ENCODE measurements at places on chromosomes 7 and 10.

DNA sequence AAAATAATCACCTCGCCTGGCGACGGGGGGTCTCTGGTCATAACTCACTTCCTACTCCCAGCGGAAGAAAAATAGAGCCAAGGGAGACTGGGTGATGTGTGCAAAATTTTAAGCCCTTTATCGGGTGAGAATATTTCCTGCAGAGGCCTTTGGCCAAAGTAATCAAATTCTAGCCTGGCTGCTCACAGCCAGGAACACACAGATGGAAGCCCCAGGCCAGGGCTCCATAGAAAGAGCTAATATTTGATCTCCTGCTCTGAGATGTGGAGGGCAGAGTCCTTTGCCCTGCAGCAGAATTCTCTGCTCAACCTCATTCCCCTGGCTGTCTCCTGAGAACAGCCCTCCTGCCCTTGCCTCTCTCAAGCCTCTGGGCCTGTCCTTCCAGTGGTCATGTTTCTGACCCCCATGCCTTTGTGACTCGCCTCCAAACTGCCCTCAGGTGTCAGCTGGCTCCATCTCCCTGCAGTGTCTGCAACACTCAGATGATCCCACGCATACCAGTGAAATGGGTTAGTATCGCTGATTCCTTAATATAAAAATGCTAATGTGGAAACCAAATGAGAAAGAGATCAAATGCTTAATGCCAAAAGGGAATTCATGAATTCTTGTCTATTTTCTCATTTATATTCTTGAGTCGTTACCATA, 34.5 kb downstream of the FRMD4A start:
- no peak for DNase-seq

DNA sequence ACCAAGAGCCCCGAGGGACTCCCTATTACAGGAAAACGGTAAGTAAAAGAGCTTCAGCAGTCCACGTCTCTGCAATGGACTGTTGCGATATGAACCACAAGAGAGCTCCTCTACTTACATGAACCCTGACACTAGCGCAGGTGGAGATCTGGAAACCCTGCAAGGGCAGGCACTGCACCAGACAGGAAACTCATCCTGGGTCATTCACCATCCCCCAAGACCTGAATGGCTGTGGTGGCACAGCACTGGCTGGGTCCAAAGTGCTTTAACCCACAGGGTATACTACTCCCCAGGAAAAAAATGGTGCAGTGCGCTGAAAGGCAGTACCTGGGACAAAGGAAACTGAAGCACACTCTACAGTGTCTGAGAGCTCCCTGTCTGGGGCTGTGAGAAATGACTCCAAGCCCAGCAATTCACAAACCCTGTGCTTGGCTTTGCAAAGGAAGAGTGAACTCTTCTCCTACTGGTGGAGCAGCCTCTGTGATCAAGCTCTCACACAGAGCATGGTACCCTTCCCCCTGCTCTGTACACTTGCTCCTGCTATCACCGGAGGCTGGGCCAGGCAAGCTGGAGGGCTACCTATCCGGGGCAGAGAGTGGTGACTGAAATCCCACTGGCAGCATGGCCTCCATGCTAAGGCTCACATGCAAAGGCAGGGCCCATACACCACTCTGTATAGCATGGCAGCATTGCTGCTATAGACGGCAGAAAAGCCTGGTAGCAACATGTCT, 44.9 kb downstream of the HIBADH start:
- DNase-seq = no peak

DNA sequence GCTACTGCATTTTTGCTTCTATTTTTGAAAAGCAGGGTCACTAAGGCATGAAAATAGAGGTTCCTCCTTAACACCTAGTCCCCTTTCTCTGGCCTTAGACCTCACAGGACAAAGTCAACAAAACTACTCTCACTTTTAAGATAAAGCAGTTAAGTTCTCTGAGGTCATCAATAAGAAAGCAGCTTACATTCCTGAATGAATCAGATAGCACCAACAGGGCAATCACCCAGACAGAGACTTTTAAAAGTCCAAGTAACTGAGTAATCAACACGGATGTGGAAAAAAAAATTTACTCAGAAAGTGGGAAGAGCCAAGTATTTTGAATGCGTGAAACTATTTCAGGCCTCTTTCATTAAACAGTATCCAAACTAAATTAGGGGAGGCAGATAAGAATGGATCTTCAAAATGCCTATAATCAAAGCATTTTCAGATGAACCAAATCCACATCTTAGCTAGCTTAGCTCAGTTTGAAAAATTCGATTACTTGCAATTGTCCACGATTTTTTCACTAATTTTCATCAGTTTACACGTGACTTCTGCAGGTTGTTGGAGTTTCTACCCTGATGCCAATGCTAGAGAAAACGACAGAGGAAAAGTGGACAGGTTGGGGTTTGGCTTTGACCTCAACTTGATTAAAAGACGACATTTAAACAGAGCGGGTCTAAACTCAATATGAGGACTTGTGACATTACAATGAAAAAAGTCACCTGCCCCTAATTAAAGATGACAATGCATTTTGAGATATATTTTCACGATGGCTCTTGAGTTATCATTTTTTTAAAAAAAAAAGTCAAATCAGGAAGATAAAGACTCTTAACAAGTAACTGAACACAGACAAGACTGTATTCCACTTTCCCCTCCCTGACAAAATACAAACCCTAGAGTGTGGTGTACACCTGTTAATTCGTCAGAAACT, 1.6 kb downstream of the BEND7 start:
- no peak for DNase-seq

DNA sequence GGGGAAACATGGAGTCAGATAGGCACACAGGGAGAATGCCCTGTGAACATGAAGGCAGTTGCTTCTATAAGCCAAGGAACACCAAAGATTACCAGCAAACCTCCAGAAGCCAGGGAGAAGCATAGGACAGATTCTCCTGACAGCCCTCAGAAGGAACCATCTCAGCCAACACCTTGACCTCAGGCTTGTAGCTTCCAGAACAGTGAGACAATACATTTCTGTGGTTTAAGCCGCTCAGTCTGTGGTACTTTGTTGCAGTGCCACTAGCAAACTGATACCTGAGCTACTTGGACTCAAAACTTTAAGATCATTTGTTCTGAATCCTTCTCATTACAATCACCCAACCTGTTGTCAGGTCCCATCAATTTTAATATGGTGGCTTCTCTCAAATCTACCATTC, 31.2 kb downstream of the ABLIM1 start:
- DNase-seq = no peak

GRCh38 chr7:10889266-10889898, 84.3 kb upstream of the PHF14 start:
- peak; percentile 14 for DNase-seq

DNA sequence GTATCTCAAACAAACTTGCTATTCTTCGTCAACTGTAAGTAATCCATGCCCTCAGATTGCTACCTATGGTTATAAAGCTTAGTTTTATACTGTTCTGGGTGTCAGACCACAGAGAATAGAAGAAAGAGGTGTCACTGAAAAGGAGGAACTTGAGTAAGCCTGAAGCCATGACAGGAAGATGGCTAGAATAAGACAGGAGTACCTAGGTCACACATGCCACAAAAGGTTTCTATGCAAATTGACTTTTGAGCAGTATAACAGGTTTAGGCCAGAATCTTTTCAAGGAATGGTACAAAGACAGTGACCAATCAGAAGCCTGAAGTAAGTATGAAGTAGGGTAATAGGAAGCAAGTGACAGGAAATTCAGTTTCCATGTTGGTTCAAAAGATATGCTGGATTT, 23.5 kb downstream of the FBXW4 start:
- no peak for DNase-seq

DNA sequence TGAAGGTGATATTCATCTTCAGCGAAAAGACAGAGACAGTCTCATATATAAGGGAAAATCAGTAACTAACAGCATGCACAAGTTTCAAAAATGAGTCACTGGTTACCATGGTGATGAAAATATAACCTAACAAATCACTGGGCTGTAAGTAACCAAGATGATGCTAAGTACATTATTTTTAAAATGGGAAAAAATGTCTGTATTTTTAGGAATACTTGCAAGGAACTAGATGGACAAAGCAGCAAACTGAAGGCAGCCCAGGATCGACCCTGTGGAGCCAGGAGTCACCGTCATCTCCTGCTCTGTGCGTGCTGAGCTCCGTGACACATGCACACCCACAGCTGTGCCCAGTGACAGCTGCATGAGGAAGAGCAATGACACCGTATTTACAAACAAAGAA, 137.3 kb downstream of the ELMO1 start:
- no peak for DNase-seq

GRCh38 chr10:131201741-131202515, 109.6 kb downstream of the TCERG1L start:
- no peak for DNase-seq

- no peak for DNase-seq
Observed at GRCh38 chr10:95279042-95279820, 11.6 kb downstream of the PDLIM1 start.

GRCh38 chr7:1317646-1318045, 85.0 kb downstream of the UNCX start:
- DNase-seq = no peak

GRCh38 chr7:128963327-128963757, 25.6 kb downstream of the IRF5 start:
- no peak for DNase-seq

- DNase-seq = no peak
Observed at GRCh38 chr10:69904533-69904932, 102.8 kb downstream of the COL13A1 start.

GRCh38 chr7:125654076-125654475, 724.5 kb upstream of the POT1 start:
- no peak for DNase-seq

DNA sequence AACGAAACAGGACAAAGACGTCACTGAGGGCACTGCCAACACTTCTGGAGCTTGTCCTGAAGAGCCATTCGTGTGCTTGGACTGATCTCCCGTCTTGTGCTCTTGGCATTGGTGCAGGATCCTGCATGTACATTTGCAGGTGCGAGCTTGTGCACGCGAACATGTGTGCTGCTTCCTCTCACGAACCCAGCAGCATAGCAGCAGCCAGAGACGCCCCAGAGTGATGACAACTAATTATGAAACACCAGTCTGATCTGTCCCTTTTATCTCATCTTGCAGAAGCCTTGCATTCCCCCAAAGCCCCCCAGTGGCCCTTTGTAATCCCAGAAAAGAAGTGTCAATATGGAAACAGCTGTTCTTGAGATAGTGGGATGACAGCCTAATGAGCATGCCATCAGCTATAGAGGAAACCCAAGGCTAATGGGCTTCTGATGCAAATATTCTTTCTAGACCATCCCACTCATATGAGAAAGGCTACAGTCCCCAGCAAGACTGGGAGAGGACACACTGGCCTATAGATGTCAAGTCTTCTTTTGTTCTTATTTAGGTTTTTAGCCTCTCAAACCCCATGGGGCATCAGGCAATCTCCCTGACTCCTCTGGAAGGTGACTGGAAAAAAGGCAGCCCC, 310.6 kb downstream of the FRMD4A start:
- DNase-seq = no peak

GRCh38 chr10:71300555-71301370, 18.3 kb upstream of the SLC29A3 start:
- DNase-seq = no peak

- no peak for DNase-seq
Observed at GRCh38 chr7:80139236-80139635, 4.6 kb downstream of the GNAI1 start.

DNA sequence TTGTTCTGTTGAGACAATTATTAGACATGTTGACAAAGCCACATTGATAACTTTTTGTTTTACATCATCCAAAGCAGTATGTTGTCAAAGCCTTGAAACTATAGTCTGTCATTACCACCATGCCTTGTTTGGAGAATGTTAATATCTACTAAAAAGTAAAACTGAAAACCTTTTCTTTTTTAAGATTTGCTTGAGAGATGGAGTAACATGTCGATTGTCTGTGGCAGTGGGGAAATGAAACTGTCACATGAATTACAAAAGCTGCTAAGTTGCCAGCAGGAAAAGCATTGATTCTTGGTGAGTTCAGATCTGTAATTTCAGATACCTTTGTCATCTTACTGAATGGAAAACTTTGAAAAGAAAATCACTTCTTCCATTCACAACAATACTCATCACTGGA, 69.1 kb downstream of the TFPI2 start:
- DNase-seq = no peak

DNA sequence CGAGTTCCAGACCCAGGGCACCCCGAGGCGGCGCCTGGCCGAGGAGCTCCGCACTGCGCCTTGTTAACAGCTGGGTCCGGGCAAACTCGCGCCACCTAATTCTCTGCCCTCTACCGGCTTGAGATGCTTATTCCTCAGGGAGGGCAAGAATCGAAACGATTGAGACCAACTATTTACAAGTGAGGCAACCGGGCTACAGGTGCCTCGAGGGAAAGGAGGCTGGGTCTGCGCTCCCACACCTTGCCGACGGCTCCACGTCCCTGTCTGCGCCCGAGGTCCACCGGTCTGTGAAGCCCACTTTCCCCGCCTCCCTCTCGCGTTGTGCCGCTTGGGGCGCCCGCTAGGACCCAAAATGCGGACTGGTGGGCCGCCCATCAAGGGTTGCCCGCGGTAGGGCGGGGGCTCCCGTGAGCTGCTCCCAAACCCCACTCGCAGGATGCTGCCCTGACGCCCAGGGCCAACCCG, 527 bp downstream of the AKR1B1 start:
- DNase-seq = no peak

DNA sequence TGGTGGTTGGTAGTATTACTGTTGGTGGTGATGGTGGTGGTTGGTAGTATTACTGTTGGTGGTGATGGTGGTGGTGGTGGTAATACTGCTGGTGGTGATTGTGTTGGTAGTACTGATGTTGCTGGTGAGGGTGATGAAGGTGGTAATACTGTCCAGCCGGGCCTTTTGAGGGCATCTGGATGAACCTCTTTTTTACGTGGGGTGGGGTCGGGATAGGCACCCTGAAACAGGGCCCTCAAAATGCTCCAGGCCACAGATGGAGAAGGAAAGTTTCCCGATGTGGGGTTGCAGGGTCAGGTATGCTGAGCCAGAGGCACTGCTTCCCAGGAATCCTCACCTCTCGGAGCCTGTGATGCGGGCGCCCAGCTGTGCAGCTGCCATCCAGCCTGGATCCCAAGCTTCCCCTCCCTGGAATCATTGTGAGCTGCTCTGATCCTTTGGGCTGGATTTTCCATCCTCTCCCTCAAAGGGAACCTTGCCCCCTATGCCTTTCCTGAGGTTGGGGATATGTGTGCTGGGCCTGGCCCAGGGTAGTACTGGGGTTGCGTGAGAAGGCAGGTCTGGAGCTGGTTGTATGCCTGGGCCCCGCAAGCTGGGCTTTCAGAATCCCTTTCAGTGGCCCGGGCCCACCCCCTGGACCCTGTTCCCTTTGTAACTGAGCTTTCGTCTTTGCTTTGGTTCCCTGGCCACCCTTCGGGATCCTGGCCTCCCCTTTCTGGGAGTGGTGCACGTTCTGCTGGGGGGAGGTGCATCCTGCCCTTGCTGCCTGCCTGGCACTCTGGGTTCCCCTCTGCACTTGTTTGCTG, 43.3 kb downstream of the DOCK1 start:
- no peak for DNase-seq

GRCh38 chr7:134184767-134185166, 57.6 kb downstream of the LRGUK start:
- DNase-seq = no peak

- no peak for DNase-seq
Observed at GRCh38 chr10:132004052-132004451, 22.3 kb upstream of the BNIP3 start.

GRCh38 chr7:55250313-55250712, 114.8 kb upstream of the LANCL2 start:
- DNase-seq = no peak

Measured in KG1 (cell line).